ENCODE measurements at places on chromosomes 5 and 9. TPM values are rescaled to one million over a fixed set of nuclear protein-coding genes. Genes with fewer than 3 reads are reported as not detected.

GRCh38 chr5:16457853-16458252 is 7.7 kb downstream of the ZNF622 start:
- no peak for DNase-seq

Gene HSD17B3
- total RNA-seq, result not detected

- DNase-seq, result no peak
Observed at GRCh38 chr5:148986636-148987035, 76.2 kb downstream of the SH3TC2 start.

Gene FAM114A2
- total RNA-seq, result 25.9 TPM
